ENCODE measurements at places on chromosomes 4 and X.

- no peak for DNase-seq
Measured at GRCh38 chr4:106647451-106647850, 278.9 kb upstream of the GIMD1 start.

DNA sequence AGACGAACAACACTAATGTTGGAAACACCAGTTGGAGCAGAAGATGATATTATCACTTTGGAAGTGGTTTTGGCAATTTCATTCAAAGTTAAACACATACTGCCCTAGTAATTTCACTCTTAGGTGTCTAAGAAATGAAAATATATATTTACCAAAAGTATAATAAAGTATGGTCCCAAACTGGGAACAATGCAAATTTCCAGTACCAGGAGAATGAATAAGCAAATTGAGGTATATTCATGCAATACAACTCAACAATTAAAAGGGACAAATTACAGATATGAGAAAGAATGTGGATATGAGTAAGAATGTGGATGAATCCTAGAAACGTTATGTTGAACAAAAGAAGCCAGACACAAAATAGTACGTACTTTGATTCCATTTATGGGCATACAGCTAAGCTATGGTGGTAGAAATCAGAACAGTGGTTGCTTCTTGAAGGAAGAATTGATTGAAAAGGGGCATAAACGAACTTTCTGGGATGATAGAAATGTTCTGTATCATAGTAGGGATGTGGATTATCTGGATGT lies 10.0 kb downstream of the ELMOD2 start:
- peak; percentile 68 for DNase-seq

DNA sequence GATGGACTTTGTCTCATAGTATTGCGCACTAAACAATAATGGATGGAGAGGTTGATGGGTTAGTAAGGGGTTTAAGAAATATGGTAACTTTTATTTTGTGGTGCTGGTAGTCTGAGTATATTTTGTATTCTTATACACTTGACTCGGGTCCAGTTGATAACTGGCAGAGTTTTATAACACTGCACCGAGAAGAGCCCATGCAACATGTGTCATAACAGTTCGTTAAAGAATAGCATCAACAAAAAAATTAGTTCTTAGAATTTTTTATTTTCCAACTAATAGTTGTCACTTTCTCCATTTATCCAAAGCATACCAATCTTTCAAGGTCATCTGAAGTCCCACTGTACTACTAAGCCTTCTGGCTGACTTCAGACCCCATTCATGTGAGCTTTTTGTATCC lies 175.1 kb downstream of the SOWAHB start:
- no peak for DNase-seq

- DNase-seq = no peak
Measured at GRCh38 chr4:53183754-53184153, 182.1 kb downstream of the SCFD2 start.

DNA sequence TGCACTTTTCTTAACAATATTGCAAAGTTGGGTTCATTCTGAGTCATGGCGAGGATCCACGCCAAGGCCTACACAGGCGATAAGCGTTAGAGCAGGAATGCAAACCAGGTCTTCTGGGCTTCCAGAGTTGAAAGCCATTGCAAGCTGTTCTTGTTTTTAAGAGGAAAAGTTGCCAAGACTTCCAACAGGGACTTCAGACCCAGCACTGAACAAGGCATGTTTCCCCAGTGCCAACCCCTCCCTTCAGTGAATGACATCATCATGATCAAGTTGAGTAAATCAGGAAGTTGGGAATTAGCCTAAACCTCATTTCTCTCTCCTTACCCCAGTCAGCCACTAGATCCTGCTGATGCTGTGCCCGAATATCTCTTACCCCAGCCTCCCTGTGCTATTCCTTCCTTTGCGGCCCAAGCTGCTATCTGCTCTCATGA lies 355.1 kb downstream of the HS3ST1 start:
- DNase-seq = peak; percentile 95

GRCh38 chrX:136856050-136856449 lies 24.5 kb downstream of the RBMX start:
- DNase-seq = no peak

DNA sequence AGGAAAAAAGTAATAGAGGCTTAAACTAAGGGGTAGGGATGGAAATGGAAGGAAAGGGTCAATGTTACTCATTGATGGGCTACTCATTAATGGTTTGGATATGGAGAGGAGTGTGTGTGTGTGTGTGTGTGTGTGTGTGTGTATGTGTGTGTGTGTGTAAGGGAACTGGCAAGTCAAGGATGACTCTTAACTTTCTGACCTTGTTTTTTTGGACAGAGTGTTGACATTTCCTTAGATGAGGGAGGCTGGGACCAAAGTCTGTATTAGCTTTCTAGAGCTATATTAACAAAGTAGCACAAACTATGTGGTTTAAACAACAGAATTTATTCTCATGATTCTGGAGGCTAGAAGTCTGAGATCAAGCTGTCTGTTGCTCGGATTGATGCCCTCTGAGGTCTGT lies 202.7 kb downstream of the GBA3 start:
- no peak for DNase-seq

DNA sequence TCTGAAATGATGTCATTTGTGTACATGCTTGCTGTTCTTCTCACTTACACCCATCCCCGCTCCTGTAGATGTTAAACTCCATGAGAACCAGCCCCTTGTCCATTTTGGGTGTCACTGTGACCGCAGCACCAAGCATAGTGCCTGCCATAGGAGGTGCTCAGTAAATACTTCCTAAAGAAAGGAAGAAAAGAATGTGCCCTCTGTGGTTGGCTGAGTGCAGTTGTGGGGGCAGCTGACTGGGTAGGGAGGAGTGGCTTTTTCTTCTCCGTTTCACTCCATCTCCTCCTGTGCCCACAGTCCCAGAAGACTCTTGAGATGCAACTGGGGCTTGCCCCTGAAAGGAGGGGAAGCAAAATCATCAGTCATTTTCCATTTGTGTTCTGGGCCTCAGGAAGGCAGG lies 25.5 kb downstream of the PHEX start:
- DNase-seq = no peak

- no peak for DNase-seq
Measured at GRCh38 chr4:106629268-106629625, 260.7 kb upstream of the GIMD1 start.

- no peak for DNase-seq
Measured at GRCh38 chrX:47206316-47206715, 12.2 kb upstream of the CDK16 start.

DNA sequence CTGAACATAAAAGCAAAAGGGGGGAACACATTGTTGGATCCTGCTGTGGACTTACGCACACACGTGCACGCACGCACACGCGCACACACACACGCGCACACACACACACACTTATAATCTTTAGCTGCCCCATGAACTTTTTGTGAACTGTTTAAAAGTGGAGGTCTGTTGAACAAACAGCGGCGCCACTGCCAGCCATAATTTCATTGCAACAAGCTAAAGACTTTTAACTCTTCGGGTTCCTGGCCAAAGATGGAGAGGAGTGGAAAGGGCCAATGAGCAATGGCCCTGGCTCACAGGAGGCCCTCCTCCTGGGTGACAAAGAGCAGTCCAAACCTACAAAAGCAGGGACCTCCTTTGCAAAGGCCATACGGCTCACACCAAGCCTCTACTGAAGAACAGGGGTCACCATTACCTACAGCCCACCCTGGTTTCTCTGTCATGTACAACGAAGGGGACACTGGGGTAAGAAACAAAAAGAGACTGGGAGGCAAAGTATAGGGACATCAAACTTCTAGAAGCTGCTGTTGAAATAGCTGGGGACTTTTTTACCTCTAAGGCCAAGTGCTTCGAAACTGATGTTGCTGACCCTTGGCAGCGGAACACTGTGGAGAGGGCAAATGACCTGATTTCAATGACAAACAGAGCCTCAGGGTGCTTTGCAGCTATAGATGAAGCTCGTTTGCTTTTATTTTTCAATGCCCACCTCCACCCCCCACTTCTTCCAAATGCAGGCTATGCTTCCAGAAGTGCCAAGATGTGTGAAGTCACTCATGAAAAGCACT lies 16.7 kb downstream of the BCOR start:
- DNase-seq = no peak

- DNase-seq = no peak
Measured at GRCh38 chrX:107724653-107725052, 50.9 kb downstream of the TSC22D3 start.

DNA sequence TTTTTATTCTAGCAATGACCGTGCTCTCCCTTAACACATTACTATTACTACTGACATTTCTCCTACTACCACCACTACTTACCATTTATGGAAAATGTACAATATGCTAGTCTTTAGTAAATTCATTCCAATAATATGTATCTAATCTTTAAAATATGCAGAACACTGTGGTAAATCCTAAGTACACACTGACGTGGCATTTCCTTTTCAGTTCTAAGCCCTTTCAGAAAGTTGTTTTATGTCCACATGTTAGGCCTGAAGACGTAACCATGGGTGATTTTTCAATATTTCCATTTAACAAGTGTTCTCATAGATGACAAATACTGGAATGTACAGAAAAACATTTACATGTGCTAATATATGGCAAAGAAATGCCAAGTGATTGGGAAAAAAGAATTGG lies 268.6 kb upstream of the SLIT2 start:
- DNase-seq = peak; percentile 98
